ENCODE measurements at places on chromosomes 4 and X. TPM values are rescaled to one million over a fixed set of nuclear protein-coding genes. Genes with fewer than 3 reads are reported as not detected.
A peak's percentile ranks its signal among the peaks of the same experiment; 100 is the strongest.

- DNase-seq: no peak
Observed at GRCh38 chr4:2598511-2599303, 62.3 kb downstream of the FAM193A start.

GRCh38 chrX:1450361-1451161, 2.1 kb downstream of the ASMTL start:
- DNase-seq: no peak

GRCh38 chr4:13876131-13876530, 248.6 kb upstream of the BOD1L1 start:
- DNase-seq: no peak

- no peak for DNase-seq
Observed at GRCh38 chr4:4506961-4507360, 34.9 kb downstream of the STX18 start.

DNA sequence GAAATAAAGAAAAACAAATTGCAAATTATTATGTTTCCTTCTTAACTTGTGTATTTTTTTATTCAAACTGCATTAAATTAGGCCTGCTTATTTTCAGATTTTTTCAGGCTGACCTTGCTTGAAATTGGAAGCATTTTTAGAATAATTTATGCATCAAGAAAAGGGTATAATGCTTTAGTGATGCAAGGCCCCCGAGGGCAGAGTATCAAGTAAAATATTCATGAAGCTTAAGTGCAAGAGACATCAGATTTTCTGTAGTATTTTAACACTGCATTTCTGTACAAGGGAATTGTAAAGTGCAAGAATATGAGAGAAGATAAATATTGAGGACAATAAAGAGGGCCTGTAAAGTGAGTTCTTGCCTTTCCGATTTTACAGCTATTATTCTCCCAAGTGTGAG, 485.8 kb upstream of the ATOH1 start:
- no peak for DNase-seq

GRCh38 chr4:175762582-175762981, 49.5 kb downstream of the GPM6A start:
- DNase-seq: no peak

- no peak for DNase-seq
Observed at GRCh38 chr4:38647101-38647819, 16.7 kb upstream of the KLF3 start.

GRCh38 chrX:120453985-120454384, 15.1 kb downstream of the LAMP2 start:
- DNase-seq: no peak

DNA sequence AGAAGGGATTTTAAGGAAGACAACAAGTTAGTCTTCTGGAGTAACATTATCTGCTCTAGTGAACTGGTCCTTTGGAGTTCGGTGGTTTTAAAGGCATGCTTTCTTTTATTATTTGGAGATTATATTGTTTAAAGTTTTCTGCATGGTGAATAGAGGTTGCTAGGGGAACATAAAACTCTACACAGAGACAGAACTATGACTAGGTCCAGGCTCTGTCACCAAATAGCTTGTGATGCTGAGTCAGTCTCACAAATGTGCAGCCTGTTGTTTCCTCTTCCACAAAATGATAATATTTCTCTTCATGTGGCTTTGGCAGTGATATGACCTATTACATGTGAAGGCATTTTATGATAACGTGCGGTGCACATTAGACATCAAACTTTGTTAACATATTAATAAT, 132.6 kb downstream of the PACRGL start:
- DNase-seq: no peak

DNA sequence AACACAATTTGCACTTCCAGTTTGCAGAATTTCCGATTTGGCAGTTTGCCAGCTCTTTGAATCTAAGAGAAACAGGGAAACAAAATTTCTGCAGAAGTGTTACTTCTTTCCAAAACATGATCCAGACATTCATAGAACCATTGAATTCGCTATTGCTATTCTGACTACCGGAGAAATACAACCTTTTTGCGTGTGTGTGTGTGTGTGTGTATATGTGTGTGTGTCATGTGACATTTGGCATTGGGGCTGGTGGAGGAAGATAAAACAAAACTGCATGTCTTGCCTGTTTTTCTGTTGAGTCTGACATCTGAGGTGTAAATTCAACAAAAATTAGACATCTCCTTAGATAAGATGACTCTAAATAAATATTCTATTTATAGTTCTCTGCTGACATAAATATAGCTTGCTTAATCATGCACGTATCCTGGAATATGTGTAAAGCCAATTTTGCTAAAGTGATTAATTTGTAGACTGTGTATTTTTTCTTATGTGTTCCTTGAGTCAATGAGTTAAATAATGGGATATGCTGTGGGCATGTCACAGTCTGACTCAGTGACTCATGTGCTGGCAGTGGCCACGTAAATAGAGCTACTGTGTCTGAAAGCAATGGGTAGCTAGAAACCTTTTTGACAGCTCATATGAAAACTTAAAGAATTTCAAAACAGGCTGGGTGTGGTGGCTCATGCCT, 98.9 kb downstream of the HPGD start:
- peak; percentile 47 for DNase-seq

GRCh38 chrX:33725535-33726210, 406.4 kb downstream of the FAM47A start:
- DNase-seq: no peak

GRCh38 chrX:13647709-13648212, 5.2 kb upstream of the TCEANC start:
- no peak for DNase-seq

- DNase-seq: no peak
Observed at GRCh38 chrX:151776181-151776731, 41.7 kb downstream of the CNGA2 start.

GRCh38 chrX:16240231-16240905, 73.1 kb downstream of the MAGEB17 start:
- DNase-seq: no peak

- no peak for DNase-seq
Observed at GRCh38 chr4:108314900-108315589, 146.3 kb upstream of the LEF1 start.

GRCh38 chr4:87941537-87942392, 33.7 kb upstream of the SPP1 start:
- DNase-seq: no peak

GRCh38 chr4:35872273-35872672, 372.0 kb downstream of the ARAP2 start:
- DNase-seq: no peak

- no peak for DNase-seq
Observed at GRCh38 chr4:139950568-139950967, 203.4 kb downstream of the MAML3 start.

- DNase-seq: no peak
Observed at GRCh38 chr4:18366892-18367291, 345.3 kb upstream of the LCORL start.

- peak; percentile 93 for DNase-seq
Observed at GRCh38 chrX:47560934-47561658, at the start of gene ARAF. Gene ARAF, plus strand, starts transcription at chrX:47561205. Its CDS starts 1,763 bp downstream, at chrX:47562968.

GRCh38 chr4:39883646-39884045, 94.1 kb downstream of the PDS5A start:
- no peak for DNase-seq

The ZNF185 gene
- 9.4 TPM for total RNA-seq

The CFI gene
- total RNA-seq: 45.9 TPM

The KLHL34 gene
- not detected for total RNA-seq

The ADH5 gene
- total RNA-seq: 93.0 TPM

The PNCK gene
- not detected for total RNA-seq

The PARM1 gene
- total RNA-seq: 0.06 TPM

The VCX3B gene
- total RNA-seq: not detected

The PAGE5 gene
- total RNA-seq: not detected

The RAB9B gene
- total RNA-seq: 1.5 TPM

The PYURF gene
- 76.5 TPM for total RNA-seq

The HEPH gene
- total RNA-seq: 6.5 TPM

The GASK1B gene
- total RNA-seq: 46.6 TPM

The NCAPG gene
- total RNA-seq: 10.0 TPM

The STARD8 gene
- total RNA-seq: 12.7 TPM

The ADGRL3 gene
- total RNA-seq: 1.1 TPM

Data from glomerular endothelial cell (primary cell).